ENCODE measurements at places on chromosomes 13 and 19.
A peak's percentile ranks its signal among the peaks of the same experiment; 100 is the strongest.

GRCh38 chr13:91278888-91279287 lies 68.6 kb upstream of the MIR17HG start:
- DNase-seq, result no peak

DNA sequence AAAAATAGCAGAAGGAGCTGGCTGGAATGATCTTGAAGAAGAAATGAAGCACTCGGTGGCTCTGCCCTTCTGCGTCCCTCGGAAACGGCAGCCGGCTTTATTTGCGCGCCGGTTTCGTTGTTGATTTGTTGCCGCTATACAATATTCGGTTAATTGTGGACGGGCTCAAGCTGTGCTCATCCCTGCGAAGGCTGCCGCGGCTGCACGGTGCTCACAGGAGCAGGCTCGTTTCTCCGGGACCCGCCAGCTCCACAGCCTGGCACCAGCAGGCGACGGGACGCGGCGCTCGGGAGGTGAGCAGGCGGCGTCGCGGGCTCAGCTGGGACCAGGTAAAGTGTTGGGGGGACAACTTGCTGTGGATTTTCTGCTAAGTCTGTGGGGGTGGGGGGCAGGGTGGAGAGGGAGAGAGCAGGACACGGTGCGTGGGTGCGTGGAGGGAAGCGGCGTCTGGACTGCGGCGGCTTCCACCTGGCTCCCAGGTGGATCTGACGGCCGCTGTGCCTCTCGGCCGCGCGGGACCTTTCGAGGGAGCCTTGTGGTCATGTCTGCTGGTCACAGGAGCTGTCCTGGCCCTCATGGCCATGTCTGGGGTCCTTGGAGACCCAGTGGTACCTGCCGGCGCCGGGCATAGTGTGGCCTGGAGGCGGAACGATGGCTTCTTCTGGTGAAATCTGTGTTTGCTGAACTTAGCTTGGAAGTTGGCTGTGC lies 90.9 kb downstream of the TEX29 start:
- no peak for DNase-seq

DNA sequence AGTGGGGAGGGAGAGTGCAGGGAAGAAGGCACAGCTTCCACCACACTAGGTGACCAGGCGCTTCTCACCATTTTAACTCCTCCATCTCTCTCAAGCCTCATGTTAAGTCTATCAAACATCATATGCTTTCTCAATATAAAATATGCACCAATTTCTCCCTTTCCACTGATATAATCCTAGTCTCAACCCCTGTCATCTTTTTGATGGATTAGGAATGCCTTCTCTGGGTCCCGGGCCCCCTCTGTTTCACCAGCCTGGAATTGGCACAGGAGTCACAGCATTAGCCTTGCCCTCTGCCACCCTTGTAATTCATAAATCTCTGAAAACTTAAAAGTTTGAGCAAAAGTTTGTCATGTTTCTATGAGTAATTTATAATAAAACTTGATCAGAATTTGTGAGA lies at the start of gene ZSCAN4:
Gene ZSCAN4, plus strand, starts transcription at position 301 of the 400 bp plus-strand sequence. CDS start 7,211 bp downstream, outside the sequence.
- no peak for DNase-seq

GRCh38 chr19:2533686-2534422 lies 57.9 kb downstream of the GADD45B start:
- no peak for DNase-seq

DNA sequence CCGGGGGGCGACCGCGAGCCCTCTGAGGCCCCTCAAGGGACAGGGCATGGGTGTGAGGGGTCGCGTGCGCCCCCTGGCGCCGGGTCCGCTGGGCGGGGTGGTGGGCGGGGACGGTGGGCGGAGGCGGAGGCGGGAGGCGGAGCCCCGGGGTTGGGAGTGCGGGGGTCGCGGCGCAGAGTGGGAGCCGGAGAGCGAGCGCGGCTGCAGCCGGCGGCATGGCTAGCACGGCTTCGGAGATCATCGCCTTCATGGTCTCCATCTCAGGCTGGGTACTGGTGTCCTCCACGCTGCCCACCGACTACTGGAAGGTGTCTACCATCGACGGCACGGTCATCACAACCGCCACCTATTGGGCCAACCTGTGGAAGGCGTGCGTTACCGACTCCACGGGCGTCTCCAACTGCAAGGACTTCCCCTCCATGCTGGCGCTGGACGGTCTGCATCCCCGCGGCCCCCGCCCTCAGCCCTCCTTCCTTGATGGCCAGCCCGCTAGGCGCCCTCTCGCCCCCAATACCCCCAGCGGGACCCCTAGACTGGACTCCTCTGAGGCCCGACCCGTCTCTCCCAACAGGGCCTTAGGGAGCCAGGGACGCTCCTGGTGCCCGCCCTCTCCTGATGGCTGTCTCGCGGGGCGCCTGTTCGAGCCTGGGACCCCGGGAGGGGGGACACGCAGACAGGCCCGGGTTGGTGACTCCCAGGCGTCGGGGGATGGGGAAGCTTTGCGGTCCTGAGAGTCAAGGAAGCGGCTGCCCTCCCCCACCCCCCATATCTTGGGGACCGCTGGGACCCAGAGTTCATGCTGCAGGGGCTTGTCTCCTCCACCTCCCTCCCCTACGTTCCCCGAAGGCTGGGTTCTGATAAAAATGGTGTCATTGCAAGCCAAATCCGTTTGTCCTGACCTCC lies at the start of gene CLDN10:
Gene CLDN10, plus strand, starts transcription at position 182 of the 903 bp plus-strand sequence. Its CDS starts 34 bp downstream, at position 216.
- DNase-seq, result no peak

DNA sequence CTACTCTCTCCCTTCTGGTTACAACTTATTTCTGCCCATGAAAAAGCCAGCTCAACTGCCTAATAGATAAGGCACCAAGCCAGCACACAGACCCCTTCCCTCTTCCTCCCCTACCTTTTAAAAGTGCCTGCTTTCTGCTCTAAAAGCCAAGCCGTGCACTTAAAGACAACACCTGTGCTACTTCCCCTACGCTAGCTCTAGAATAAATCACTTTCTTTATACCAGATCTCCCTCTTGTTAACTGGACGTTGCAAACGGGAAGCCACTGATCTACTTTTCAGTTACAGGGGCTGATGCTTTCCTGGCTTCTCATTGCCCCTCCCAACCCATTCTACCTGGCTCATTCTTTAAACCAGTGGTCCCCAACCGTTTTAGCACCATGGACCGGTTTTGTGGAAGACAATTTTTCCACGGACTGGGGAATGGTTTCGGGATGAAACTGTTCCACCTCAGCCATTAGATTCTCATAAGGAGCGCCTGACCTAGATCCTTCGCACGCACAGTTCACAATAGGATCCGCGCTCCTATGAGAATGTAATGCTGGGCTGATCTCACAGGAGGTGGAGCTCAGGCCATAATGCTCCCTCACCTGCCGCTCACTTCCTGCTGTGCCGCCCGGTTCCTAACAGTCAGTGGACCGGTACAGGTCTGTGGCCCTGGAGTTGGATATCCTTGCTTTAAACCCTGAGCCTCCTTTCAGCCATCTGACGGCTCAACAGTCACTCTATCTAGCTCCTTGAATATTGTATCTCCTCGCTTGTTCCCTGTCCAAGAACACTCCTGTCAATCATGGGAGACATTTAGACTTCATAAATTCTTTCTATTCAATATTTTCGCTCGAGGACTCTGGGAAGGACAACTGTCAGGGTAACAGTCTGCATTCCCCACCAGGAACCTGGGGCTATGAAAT lies 841 bp upstream of the ZNF223 start:
- peak; percentile 33 for DNase-seq

- DNase-seq, result no peak
These were observed 504 bp upstream of the VWA8 start for GRCh38 chr13:41961466-41961760.

DNA sequence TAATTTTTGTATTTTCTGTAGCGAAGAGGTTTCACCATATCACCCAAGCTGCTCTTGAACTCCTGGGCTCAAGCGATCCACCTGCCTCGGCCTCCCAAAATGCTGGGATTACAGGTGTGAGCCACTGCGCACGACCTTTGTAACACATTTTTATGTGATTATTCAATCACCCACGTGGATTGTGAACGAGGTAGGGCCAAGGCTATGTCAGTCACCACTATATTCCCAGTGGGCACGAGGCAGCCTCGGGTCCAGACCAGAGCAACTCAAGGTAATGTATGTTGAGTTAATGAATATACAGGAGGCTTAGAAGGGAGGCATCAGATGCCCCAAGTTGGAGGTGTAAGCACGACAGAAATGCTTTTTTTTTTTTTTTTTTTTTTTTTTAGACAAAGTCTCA lies 8.9 kb downstream of the PTGIR start:
- no peak for DNase-seq

- no peak for DNase-seq
These were observed 930 bp downstream of the ZNF583 start for GRCh38 chr19:56405062-56405461.

DNA sequence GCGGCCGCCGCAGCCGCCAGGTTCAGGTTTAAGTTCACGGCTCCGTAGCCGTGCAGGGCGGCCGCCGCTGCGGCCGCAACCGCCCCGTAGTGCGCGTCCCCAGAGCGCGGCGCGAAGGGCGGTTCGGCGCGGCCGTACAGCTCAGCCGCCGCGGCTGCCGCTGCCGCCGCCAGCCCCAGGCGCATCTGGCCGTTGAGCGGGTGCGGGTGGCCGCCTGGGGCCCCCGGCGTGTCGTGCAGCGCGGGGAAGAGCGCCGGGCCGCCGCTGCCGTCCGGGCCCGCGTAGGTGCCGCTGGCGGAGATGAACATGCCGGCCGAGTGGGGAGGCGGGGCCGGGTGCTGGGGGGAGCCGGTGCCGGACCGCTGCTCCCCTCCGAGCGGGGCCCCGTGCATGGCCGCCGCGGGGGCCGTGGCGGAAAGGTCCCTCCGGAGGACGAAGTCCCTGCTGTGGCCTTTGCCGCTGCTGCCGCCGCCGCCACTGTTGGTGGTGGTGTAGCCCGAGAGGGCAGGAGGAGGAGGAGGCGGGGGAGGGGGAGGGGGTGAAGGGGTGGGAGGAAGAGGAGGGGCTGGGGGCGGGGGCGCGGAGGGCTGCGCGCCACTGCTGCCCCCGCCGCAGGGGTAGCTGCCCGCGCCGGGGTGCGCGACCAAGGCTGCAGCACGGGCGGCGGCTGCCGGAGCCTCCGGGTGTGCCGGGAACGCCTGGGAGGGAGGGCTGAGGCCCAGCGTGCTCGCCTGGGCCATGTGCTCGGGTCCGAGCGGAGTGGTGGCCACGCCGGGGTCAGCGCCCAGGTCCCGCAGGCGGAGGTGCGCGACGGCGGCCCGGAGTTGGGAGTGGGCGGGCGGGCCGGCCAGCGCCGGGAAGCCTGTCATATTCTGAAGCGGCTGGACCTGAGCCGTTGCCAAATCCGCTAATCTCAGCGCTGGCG lies 654 bp downstream of the ZIC5 start:
- DNase-seq, result no peak

- no peak for DNase-seq
These were observed 85.9 kb downstream of the TSHZ3 start for GRCh38 chr19:31263328-31263727.

- no peak for DNase-seq
These were observed 375.7 kb downstream of the FOXO1 start for GRCh38 chr13:40290758-40291157.

- DNase-seq, result no peak
These were observed 6.6 kb upstream of the OR10H5 start for GRCh38 chr19:15780610-15781418.

GRCh38 chr13:111533900-111534683 lies 213.7 kb downstream of the TEX29 start:
- no peak for DNase-seq

DNA sequence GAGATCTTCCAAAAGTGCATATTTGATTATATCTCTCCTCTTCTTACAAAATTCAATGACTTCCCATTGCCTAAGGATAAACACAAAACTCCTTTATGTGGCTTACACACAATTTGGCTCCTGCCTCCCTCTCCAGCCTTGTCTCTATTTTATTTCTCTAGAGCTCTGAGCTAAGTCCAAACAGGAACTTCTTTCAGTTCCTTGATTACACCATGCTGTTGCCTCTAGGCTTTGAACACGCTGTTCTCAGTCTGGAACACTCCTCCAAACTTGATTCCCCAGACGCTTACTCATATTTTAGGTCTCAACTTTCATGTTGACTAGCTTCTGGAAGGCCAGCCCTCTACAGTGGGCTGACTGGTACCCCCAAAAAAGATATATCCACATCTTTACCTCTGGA lies 258.5 kb downstream of the COG6 start:
- DNase-seq, result no peak

GRCh38 chr13:98285317-98285716 lies 108.2 kb upstream of the RNF113B start:
- DNase-seq, result no peak

DNA sequence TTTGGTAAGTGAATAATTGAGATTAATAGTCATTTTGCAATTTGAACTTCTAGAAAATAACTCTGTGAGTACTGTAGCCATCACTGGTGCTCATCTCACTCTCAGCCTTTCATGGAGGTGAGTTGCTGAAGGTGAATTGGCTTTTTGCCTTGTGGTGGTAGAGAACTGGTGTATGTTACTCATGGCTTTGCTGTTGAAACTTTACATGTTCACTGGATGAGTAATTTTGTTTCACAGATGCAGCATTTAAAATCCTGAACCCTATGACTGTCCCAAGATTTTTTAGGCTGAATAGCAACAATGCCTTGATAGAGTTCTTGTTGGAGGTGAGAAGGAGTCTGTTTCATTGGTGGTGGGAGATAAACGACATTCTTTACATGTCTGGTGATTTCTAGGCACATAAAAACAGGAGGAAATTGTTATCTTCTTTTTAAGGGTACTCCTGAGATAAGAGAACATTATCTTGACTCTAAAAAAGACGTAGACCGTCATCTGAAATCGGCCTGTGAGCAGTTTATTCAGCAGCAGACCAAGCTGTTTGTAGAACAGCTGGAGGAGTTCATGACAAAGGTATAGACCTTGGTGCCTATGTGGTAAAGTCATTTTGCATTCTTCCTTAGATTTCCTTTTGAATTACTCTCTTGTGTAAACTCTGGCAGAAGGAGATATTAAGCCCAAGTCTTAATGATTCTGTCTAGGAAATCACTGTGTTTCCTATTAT lies 53.9 kb downstream of the COG3 start:
- no peak for DNase-seq

- DNase-seq, result no peak
These were observed 7.0 kb upstream of the WBP4 start for GRCh38 chr13:41054212-41054877.

DNA sequence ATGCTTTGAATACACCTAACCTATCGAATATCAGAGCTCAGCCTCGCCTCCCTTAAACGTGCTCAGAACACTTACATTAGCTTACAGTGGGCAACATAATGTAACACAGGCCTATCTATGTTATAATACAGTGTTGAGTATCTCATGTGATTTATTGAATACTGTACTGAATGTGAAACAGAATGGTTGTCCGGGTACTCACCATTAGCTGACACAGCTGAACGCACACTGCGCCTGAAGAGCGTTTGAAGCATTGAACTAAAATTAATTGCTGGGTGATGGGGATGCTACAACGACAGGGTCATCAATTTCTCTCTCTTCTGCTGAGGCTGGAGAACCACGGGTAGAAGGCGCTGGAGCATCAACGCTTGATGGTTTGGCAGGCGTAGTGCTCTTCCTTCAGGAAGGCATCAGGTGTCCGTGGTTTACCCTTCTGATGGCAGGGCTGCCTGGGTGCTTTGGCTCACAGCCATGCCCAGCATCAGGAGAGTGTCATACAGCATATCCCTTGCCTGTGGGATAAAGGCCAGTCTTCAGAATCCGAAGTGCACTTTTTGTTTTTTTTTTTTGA lies 46.9 kb upstream of the UBE2L5 start:
- DNase-seq, result peak; percentile 39

GRCh38 chr19:38528931-38529330 lies 88.8 kb downstream of the MAP4K1 start:
- no peak for DNase-seq

GRCh38 chr19:3721131-3721886 lies 13.1 kb downstream of the TJP3 start:
- DNase-seq, result peak; percentile 98

- no peak for DNase-seq
These were observed 75.4 kb upstream of the ARHGEF7 start for GRCh38 chr13:111039735-111040134.

Data from thyroid gland (tissue), 4 donors.